Pulmonary artery endothelial cell (primary cell): ENCODE measurements at places on chromosomes 12 and 14.

- DNase-seq: no peak
Observed at GRCh38 chr12:24632466-24632865, 316.4 kb downstream of the BCAT1 start.

GRCh38 chr12:109558374-109559199, 14.7 kb downstream of the MMAB start:
- no peak for DNase-seq

- no peak for DNase-seq
Observed at GRCh38 chr14:54567639-54568561, 972 bp downstream of the SAMD4A start.

DNA sequence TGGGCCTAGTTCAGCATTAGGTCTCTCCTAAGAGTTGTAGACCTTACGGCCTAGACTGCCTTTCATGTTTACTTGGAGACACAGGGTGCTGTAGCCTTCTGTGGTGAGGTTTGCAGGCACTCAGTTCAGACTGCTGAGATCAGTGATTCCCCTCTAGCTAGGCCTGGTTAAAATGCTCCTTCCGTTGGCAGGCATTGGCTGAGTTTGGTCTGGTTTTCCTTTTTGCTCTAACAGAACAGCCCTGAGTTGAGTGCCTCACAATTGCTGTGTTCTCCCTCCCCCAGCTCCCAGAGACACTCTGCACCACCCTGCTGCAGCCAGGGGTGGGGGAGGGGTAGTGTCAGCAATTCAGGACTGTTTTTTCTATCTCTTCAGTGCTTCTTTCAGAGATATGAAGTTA, 178.9 kb upstream of the DYRK2 start:
- no peak for DNase-seq

DNA sequence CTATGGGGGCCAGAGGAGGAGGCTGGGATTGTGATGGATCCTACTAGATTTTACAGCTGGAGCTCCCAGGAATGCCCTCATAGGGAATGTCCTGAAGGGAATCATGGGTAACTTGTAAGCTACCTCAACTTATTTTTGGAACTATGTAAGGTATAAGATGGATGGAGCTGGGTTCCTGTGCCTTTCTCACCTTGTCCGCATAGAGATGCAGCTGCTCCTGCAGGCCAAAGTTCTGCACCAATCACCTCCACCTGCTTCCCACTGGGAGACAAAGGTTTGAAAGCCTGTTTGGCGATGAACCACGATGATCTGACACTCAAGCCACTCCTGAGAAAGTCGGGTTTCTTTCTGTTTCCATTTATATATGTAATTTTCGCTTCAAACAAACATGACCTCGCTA, 648 bp upstream of the AKAP5 start:
- no peak for DNase-seq

DNA sequence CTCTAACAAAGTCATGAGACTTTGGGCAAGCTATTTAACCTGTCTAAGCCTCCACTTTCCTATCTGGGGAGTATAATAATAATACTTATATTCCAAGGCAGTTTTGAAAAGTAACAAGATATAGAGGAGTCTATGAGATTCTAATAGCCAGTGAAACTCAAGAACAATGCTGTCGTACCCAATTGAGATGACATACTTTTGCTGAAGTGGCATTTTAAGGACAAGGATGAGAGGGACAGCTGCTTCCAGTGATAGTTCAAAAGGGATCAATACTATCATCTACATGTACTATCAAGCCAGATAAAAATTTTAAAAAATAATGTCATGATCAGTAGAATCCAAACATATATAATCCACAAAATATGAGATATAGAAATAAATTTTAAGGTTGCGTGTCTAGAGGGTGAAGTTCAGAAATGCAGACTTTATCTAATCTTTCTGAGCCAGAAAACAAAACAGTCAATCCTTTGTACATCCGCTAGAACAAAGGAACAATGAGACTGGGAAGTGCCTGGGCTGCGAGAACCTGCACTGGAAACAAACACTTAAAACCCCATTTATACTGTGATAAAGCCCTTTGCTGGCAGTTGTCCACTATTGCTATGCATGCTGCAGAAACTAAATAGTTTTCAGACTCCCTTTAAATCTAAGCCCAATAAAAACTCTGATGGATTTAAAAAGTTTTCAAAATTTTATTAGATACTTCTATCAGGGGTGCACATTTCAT, 38.6 kb downstream of the PTPRB start:
- peak; percentile 88 for DNase-seq

- no peak for DNase-seq
Observed at GRCh38 chr14:65318636-65319506, 93.7 kb upstream of the FUT8 start.

DNA sequence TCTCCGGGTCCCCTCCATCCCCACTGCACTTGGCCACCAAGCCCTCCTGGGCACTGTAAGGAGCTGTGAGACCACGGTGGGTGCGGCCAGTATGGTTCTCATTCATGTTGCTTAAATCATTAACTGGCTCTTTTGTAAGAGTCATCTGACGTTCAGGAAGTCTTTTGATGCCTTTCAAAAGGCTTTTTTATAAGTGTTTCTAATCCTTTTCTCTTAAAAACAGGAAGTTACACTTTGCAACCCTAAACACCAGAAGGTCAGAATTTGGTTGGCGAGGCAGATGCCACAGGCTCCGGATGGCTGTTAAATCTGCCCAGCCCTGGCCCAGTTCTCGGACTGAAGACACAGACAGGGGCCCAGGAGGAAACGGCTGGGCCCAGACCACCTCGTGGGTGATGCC, 26.1 kb upstream of the DIO3 start:
- DNase-seq: no peak

GRCh38 chr12:92908108-92908507, 21.0 kb downstream of the EEA1 start:
- DNase-seq: no peak

- DNase-seq: no peak
Observed at GRCh38 chr12:110165540-110166159, 41.5 kb downstream of the IFT81 start.

DNA sequence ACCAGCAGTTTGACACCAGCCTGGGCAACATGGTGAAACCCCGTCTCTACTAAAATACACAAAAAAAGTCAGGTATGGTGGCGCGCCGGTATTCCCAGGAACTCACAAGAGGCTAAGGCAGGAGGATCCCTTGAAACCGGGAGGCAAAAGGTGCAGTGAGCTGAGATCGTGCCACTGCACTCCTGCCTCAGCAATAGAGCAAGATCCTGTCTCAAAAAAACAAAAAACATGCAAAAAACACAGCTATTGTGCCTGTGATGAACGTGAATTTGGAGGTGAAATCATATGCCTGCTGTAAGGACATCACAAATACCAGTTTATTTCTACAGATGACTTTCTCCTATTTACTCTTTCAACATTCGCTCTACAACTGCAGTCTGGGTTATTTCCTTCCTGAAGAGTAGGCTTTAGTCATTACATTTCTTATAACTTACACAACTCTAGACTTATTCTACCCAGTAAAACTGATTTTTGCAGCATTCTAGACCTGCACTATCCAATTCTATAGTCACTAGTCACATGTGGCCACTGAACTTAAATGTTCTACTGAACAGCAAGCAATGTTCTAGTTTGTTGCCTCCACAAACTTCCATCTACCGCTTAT, 48.3 kb downstream of the HNRNPC start:
- no peak for DNase-seq

GRCh38 chr14:68442828-68443629, 349.8 kb downstream of the ZFP36L1 start:
- no peak for DNase-seq

DNA sequence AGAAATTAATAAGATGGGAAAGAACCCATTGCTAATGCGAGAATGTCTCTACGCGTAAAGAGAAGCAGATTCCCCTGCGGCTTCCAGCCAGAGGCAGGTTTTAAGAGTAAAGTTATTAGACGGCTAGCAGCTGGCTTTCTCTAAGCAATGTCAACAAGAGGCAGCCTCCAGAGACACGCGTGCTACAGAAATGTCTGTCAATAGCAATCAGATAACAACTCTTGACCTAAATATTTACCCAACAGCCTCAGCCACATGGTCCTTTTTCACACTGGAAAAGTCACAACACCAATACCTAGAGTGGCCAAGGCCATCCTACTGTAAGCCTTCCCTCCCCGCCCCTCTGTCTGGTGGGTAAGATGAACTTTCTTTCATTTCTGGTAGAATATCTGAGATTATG, 146.0 kb upstream of the SFSWAP start:
- no peak for DNase-seq

- no peak for DNase-seq
Observed at GRCh38 chr14:29636870-29637269, 290.8 kb downstream of the PRKD1 start.

DNA sequence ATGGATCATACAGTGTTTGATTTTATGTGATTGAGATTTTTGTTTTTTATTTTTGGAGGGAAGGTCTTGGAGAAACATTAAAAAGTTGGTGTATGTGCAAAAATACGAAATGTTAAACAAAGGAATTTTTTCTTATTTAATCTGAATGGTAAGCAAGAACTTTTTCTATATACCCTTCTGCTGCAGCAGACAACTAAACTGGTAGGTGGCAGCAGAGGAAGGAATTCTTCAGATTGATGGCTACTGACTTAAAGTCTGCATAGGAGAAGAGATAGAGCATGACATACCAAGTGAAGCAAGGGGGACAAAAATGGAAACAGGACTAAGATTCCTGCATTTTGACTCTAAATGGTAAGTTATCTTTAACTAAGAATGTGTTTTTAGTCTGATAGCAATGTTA, 42.0 kb upstream of the A2ML1 start:
- DNase-seq: no peak

DNA sequence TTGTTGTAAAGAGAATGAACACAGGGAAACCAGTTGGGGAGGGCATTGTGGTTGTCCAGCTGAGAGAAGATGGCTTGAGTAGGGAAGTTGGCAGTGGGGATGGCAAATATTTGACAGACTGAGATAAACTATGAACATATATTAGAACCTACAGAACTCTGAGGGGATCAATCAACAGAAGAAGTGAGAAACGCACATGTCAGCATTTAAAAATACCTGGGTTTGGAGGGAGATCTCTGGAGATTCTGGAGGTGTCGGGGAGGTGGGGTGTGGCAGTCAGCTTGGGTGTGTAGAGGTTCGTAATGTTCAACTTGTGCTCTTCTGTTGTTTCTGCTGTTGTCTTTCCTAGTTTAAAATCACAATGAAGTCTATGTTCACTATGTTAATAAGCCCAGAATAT, 517.8 kb downstream of the AACS start:
- no peak for DNase-seq

DNA sequence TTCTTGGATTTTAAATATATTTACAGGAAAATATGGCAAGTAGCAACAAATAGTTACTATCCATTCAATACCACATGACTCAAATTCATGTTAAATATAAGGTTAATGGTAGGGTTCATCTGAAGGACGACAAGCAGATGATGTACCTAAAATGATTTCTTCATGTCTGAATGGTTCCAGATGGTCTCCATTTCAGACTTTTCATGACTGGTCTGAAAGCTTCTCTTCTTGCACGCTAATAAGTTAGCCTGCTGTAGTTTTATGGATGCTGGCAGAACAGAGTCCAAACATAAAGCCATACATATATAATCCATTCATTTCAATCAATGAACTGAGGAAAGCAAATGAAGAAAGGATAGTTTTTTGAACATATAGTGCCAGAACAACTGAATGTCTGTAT, 257.0 kb upstream of the MGAT4C start:
- no peak for DNase-seq

DNA sequence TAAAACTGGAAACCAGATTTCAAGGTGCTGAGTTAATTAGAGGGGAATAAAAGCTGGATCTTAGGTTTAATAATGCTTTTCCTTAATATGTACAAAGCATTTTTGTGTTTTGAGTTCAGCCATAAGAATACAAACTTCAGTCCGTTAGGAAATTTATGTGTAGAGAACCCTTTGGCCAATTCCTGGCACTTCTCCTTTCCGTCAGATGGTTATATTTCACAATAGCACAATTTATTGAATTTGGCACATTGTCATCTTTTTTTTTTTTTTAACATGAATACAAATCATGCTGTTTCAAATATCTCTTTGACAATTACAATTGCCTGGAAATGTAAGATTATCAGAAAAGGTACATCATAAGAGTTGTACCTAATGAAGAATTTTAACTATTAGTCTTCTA, 56.2 kb upstream of the DDHD1 start:
- DNase-seq: no peak

DNA sequence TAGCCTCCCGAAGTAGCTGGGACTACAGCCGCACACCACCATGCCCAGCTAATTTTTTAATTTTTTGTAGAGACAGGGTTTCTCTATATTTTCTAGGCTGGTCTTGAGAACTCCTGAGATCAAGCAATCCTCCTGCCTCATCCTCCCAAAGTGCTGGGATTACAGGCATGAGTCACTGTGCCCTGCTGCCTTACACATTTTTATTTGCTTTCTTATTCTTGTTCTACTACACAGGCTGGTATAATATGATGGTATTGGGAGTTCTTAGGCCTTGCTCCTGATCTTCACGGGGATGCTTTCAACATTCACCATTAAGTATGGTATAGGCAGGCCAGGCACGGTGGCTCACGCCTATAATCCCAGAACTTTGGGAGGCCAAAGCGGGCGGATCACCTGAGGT, 21.2 kb downstream of the DGLUCY start:
- no peak for DNase-seq

DNA sequence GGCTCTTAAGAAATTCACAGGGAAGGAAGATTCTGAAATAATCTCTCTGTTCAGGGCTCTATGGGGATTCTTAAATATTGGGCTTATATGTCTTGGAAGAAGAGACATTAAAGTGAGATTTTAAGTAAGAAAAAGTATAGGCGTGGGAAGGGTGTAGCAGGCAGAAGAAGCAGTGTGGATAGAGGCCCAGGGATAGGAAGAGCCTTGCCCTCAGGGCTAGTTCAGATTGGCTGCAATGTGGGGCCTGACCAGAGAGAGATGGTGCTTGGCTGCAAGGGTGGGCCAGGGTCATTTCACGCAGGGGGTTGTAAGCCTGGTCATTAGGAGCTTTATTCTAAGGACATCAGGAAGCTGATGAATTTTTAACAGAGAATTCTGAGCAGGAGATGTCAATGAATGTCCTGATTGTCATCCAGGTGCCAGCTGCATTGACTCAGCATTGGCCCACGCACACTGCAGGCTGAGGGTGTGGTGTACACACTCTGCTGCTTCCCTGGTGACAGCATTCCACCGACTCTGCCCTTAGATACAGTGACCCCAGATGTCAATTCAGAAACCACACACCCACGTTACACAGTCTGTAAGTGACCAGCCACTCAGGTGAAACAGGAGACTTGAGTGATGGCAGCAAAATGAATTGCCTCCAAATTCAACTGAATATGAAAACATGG, 582.5 kb downstream of the NRXN3 start:
- DNase-seq: no peak

GRCh38 chr12:3967556-3968160, 94.5 kb upstream of the PARP11 start:
- DNase-seq: no peak

- DNase-seq: no peak
Observed at GRCh38 chr12:80847575-80847974, 90.2 kb downstream of the LIN7A start.

- DNase-seq: no peak
Observed at GRCh38 chr12:86551146-86551571, 295.0 kb upstream of the MGAT4C start.

- DNase-seq: no peak
Observed at GRCh38 chr12:50732591-50732990, 31.3 kb upstream of the ATF1 start.
